ENCODE measurements at places on chromosomes 3 and 15. TPM values are rescaled to one million over a fixed set of nuclear protein-coding genes. Genes with fewer than 3 reads are reported as not detected.
A peak's percentile ranks its signal among the peaks of the same experiment; 100 is the strongest.

Gene TGM5
- not detected for total RNA-seq

DNA sequence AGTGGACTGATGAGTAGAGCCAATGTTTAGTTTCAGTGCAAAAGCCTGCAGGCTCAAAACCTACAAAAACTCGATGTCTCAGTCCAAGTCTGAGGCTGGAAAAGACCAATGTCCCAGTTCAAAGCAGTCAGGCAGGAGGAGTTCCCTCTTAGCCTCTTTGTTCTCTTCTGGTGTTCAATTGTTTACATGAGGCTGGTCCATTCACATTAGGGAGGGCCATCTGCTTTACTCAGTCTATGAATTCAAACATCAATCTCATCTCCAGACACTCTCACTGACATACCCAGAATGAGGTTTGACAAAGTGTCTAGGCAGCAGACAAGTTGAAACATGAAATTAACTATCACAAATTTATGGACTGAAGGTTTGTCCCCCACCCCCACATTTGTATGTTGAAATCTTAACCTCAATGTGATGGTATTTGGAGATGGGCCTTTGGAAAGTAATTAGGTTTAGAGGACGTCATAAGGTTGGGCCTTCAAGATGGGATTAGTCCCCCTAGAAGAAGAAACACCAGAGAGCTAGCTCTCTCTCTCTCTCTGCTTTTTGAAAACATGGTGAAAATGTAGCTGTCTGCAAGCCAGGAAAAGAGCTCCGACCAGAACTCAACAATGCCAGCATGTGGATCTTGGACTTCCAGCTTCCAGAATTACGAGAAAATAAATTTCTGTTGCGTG lies 438.5 kb upstream of the RGMA start:
- H3K4me1 ChIP-seq, result no peaks in the 10 kb centered on the region
- no peak for DNase-seq
- H3K4me3 ChIP-seq, result no peak overlapping the region
- H3K27me3 ChIP-seq, result peaks cover 3% of the 10 kb centered on the region

- H3K27ac ChIP-seq, result no peak overlapping the region
- H3K36me3 ChIP-seq, result no peaks in the 10 kb centered on the region
- H3K4me1 ChIP-seq, result no peaks in the 10 kb centered on the region
Observed at GRCh38 chr3:98600412-98601095, 7.1 kb upstream of the CPOX start.

Gene PARP14
- total RNA-seq, result 0.05 TPM

Gene PAQR9
- total RNA-seq, result 2.5 TPM

DNA sequence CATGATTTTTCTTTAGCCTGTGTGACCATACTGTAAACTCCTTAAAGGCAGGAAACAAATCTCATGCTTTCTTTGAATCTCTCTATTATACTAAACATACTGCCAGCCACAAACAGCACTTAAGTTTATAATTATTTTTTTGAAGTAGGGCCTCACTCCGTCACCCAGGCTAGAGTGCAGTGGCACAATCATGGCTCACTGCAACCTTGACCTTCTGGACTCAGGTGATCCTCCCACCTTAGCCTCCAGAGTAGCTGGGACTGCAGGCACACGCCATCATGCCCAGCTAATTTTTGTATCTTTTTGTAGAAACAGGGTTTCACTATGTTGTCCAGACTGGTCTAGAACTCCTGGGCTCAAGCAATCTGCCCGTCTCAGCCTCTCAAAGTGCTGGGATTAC lies 14.5 kb upstream of the SLITRK3 start:
- H3K36me3 ChIP-seq, result no peaks in the 10 kb centered on the region
- H3K27ac ChIP-seq, result no peak overlapping the region
- no peaks in the 10 kb centered on the region for H3K27me3 ChIP-seq
- no peak overlapping the region for H3K4me3 ChIP-seq
- DNase-seq, result no peak

GRCh38 chr3:5572168-5572567 lies 384.7 kb downstream of the EDEM1 start:
- no peak for DNase-seq
- no peaks in the 10 kb centered on the region for H3K36me3 ChIP-seq
- no peak overlapping the region for H3K27ac ChIP-seq
- H3K4me1 ChIP-seq, result peaks cover 8% of the 10 kb centered on the region
- H3K27me3 ChIP-seq, result peaks cover 3% of the 10 kb centered on the region

Gene NAALADL2
- total RNA-seq, result 1.6 TPM

- peaks cover 3% of the 10 kb centered on the region for H3K4me1 ChIP-seq
- H3K27me3 ChIP-seq, result peaks cover 9% of the 10 kb centered on the region
- H3K27ac ChIP-seq, result no peak overlapping the region
- no peaks in the 10 kb centered on the region for H3K36me3 ChIP-seq
- peak; percentile 72 for DNase-seq
- no peak overlapping the region for H3K4me3 ChIP-seq
Observed at GRCh38 chr15:25710184-25710583, 152.9 kb downstream of the ATP10A start.

DNA sequence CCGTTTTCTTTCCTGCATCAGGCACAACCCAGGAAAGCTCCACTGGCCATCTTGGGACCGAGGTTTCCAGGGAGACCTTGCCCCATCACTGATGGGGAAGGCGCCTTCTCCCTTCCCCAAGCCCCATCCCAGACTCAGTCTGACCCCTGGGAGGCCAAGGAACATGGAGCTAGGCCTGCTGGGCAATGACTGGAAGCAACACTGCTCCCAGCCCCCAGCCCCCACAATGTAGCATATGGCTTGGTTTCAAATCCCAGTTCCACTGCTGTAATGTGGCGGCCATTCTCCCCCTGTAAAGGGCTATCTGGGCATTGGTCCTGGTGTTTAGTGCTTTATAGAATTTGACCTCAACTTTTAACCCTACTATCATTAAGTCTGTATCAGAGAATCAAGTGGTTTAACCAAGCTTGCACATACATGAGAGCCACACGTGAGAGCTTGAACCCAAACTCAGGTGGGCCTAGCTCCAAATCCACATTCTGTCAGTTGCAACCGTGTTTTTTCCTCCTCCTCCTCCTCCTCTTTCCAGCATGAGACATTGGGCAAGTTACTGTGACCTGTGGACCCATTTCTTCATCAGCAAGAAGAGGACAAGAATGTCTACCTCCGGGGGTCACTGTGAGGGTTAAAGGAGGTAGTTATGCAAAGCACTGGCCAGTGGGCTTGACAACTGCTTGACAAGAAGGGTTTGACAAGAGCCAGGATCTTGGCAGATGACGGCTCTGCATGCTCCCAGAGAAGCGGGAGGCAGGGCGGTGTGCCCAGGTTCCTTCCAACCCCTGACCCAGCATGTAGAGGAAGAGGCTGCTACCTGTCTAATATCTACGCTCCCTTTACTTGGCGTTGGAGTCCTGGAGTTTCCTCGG lies 37.4 kb downstream of the KLHL25 start:
- no peaks in the 10 kb centered on the region for H3K36me3 ChIP-seq
- no peak for DNase-seq
- H3K4me3 ChIP-seq, result no peak overlapping the region
- peaks cover 17% of the 10 kb centered on the region for H3K4me1 ChIP-seq
- peaks cover 15% of the 10 kb centered on the region for H3K27me3 ChIP-seq

Gene APOD
- not detected for total RNA-seq

Gene HDAC11
- total RNA-seq, result 19.8 TPM

- DNase-seq, result no peak
- no peak overlapping the region for H3K27ac ChIP-seq
- peaks cover 3% of the 10 kb centered on the region for H3K27me3 ChIP-seq
- no peak overlapping the region for H3K4me3 ChIP-seq
- H3K36me3 ChIP-seq, result peaks cover 4% of the 10 kb centered on the region
Observed at GRCh38 chr15:22942306-22942855, 37.8 kb downstream of the CYFIP1 start.

GRCh38 chr3:128232376-128233178 lies 79.3 kb downstream of the EEFSEC start:
- H3K4me1 ChIP-seq, result peaks cover 36% of the 10 kb centered on the region
- no peak overlapping the region for H3K4me3 ChIP-seq
- H3K36me3 ChIP-seq, result no peaks in the 10 kb centered on the region
- H3K27ac ChIP-seq, result no peak overlapping the region
- peak; percentile 73 for DNase-seq

Gene PIK3R4
- 19.4 TPM for total RNA-seq

Gene FETUB
- not detected for total RNA-seq

- H3K4me3 ChIP-seq, result no peak overlapping the region
- DNase-seq, result no peak
- no peak overlapping the region for H3K27ac ChIP-seq
Observed at GRCh38 chr3:73848173-73848906, 223.6 kb upstream of the PDZRN3 start.

- H3K4me3 ChIP-seq, result no peak overlapping the region
- H3K36me3 ChIP-seq, result peaks cover 7% of the 10 kb centered on the region
- peaks cover 9% of the 10 kb centered on the region for H3K27me3 ChIP-seq
- no peak for DNase-seq
Observed at GRCh38 chr15:70050441-70050840, 47.3 kb downstream of the TLE3 start.

DNA sequence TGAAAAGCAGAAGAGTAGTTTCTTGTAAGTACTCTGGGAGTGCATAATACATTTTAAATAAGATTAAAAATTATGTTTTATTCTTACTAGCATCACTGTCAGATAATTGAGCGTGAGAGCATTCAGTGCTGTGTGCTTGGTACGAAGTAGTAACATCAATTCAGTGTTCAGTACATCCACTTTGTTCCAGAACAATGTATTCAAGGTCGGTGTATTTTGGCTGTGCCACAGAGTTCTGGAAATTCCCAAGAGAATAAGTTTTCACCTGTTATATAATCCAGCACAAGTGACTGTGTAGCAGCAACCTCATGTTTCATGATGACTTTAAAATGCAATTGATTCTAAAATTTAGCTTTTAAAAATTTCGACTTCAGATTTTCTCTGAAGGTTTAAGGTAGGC lies 130.6 kb downstream of the IGF1R start:
- H3K4me3 ChIP-seq, result no peak overlapping the region
- peaks cover 17% of the 10 kb centered on the region for H3K4me1 ChIP-seq
- no peak overlapping the region for H3K27ac ChIP-seq
- H3K36me3 ChIP-seq, result no peaks in the 10 kb centered on the region
- DNase-seq, result no peak

GRCh38 chr3:169755488-169755887 lies 9.4 kb downstream of the TERC start:
- H3K4me3 ChIP-seq, result no peak overlapping the region
- no peak for DNase-seq
- no peaks in the 10 kb centered on the region for H3K27me3 ChIP-seq
- H3K36me3 ChIP-seq, result no peaks in the 10 kb centered on the region
- H3K4me1 ChIP-seq, result no peaks in the 10 kb centered on the region

DNA sequence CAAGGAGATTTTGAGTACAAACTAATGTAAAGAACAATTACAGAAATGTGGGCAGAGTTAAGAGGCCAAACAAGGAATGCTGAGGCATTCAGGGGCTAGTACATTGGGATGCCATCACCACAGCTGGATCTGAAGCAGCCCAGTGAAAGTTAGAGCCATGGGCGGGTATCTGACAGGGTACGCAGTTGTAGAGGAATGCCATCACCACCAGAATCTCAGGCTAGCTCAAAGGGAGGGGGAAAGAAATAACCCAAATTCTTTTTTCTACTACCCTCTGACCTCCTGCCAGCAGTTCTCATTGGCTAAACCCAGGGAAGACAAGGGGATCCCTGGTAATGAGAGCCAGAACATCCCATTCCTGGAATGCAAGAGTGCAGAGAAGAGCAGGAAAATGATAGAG lies 9.0 kb upstream of the TSC22D2 start:
- H3K4me1 ChIP-seq, result no peaks in the 10 kb centered on the region
- H3K27me3 ChIP-seq, result no peaks in the 10 kb centered on the region
- H3K4me3 ChIP-seq, result no peak overlapping the region

DNA sequence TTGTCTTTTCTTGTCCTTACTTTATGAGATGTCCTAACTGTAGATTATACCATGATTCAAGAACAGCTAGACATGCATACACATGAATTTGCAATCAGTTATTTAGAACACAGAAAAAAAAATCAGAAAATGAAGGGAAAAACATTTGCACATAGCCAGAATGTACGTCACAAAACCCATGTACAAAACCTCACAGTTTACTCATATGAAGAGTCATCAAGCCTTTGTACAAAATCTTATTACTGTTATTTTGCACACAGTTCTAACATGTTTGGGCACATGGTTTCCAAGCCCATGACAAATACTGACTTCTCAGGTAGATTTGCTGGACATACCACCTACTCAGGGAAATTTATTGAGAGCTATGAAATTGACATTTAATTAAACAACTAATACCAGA lies 48.2 kb downstream of the MAP3K13 start:
- no peaks in the 10 kb centered on the region for H3K27me3 ChIP-seq
- no peak for DNase-seq
- peak overlapping the region; percentile 15 for H3K27ac ChIP-seq
- H3K4me3 ChIP-seq, result no peak overlapping the region

Gene CD200R1
- total RNA-seq, result not detected

- H3K36me3 ChIP-seq, result no peaks in the 10 kb centered on the region
- H3K4me1 ChIP-seq, result no peaks in the 10 kb centered on the region
- no peaks in the 10 kb centered on the region for H3K27me3 ChIP-seq
- H3K27ac ChIP-seq, result no peak overlapping the region
- no peak overlapping the region for H3K4me3 ChIP-seq
- DNase-seq, result no peak
Observed at GRCh38 chr15:99671926-99672635, 61.2 kb downstream of the LYSMD4 start.

Gene MESP1
- 1.1 TPM for total RNA-seq

DNA sequence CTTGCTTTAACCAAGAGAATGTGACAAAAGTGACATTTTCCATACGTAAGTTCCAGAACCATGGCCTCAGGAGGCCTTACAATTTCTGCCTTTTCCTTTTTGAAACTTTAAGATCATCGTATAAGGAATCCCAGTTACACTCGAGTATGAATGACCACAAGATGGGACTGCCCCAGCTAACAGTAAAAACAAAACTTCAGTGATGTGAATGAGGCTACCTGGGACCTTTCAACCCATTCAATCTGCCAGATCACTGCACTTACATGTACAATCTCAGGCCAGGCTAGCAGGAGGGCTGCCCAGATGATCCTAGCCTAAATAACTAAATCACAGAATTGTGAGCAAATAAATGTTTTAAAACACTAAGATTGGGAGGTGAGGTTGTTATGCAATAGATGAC lies 328.8 kb downstream of the CNTN6 start:
- no peak overlapping the region for H3K27ac ChIP-seq
- H3K4me3 ChIP-seq, result no peak overlapping the region

Gene CASR
- total RNA-seq, result not detected

Gene LYZL4
- total RNA-seq, result not detected

GRCh38 chr3:143484846-143485512 lies 363.3 kb downstream of the SLC9A9 start:
- no peaks in the 10 kb centered on the region for H3K27me3 ChIP-seq
- no peak overlapping the region for H3K4me3 ChIP-seq
- no peak for DNase-seq
- no peak overlapping the region for H3K27ac ChIP-seq
- H3K4me1 ChIP-seq, result no peaks in the 10 kb centered on the region

Measured in glutamatergic neuron (in vitro differentiated cells).